ENCODE measurements at places on chromosomes 5 and 9.
A peak's percentile ranks its signal among the peaks of the same experiment; 100 is the strongest.

- no peak for DNase-seq
Measured at GRCh38 chr5:133665571-133665970, 53.2 kb upstream of the FSTL4 start.

DNA sequence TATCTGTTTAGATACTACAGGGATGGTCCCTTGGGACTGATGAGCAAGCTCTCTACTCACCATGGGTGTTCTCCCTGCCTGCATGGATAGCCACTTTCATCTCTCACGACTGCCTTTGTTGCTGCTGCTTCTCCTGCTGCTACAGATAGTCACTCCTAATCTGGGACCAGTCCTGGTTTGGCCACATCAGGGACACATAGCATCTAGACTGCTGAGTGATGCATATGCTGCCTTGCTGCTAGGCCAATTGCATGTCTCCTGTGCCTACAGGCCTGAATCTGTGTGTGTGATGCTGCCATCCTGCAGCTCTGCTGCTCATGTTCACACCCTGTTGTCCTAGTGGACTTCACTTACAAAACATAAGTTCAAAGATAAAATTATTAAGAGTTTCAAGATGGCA lies 297.1 kb downstream of the HCN1 start:
- DNase-seq, result no peak

DNA sequence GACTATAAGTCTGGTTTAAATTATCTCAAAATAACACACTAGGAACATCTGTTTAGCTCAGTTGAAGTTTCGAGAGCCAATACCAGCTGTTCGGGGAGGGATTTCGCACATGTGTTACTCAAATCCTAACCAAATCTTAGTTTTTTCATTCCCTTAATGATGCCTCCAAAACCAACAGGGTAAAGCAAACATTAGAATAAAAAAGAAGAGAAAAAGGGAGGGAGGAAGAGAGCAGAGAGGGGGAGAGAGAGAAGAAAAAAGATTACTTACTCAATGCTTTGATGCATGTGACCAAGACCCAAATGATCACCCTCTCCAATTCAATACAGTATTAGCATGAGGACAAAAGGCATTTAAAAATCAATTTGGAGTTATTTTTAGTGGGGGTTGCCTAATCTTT lies 86.0 kb upstream of the NR5A1 start:
- no peak for DNase-seq

DNA sequence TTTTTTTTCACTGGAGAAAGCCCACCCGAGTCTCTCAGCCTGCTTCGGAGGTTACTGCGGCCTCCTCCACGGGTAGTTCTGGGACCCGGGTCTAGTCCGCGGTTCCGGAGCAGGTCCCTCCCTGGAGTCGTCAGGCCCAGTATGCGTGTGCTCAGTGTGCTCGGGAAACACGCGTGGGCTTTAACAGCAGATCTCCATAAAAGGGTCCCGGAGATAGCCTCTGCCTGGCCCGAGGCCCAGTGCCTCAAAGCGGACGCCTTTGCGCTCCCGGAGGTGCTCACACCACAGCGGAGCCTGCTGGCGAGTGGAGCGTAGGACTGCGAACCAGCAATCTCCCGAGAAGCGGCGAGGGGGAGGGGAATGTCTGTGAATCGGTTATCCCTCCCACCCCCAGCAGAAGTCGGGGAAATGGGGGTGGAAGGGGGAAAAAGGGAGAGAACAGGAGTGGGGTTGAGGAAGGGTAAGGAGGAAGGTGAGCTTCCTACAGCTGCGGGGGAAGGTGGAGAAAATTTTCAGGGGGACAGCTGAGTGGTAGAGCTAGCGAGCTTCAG lies 28.7 kb downstream of the CDKN2A start:
- DNase-seq, result peak; percentile 73

- no peak for DNase-seq
Measured at GRCh38 chr5:137923856-137924255, 34.6 kb downstream of the PKD2L2 start.

- peak; percentile 48 for DNase-seq
Measured at GRCh38 chr5:170633235-170634081, 129.6 kb downstream of the KCNIP1 start.

DNA sequence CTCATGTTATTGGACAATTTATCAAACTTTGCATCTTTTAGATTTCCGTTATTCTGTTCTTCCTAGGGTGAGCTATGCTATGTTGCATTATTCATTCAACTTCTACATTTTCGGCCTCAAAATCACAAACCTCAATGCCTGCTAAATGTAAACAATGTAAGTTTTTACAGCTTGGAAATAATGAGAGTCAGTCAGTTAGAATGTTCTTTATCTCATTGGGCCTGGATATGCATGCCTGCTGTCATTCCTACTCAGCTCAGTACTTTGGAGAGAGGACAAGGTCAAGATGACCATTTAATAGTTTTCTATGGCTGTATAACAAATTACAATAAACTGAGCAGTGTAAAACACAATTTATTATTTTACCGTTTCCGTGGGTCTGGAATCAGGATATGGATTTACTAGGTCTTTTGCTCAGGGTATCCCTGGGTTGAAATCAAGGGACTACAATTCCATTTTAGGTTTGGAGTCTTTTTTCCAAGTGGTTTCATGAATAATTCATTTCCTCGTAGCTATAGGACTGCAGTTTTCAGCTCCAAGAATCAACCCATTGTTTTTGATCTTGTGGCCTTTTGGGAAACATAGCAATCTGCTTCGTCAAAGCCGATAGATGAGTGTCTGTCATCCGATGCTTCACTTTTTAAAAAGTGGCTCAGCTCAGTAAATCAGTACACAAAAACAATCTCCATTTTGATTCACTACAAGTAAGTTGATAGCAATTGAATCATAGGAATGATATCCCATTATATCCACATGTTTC lies 1143.2 kb upstream of the CDH6 start:
- DNase-seq, result no peak

DNA sequence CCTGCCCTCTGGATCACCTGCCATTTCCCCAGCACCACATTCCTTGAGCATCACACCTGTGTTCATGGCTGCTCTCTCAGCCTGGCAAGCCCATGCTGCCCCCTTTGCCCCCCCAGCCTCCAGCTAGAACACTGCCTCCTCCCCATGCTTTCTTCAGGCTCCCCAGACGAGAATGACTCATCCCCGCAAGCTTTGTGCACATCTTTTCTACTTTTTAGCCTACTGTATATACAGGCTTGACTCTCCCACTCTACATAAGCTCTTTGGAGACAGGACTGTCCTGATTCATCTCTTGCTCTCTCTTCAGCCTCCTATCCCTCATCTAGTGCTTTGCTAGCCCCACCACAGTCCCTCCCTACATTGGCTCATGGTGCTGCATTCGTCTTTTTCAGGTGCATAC lies 19.9 kb upstream of the GLIPR2 start:
- DNase-seq, result no peak

Measured in Calu3 (cell line).